ENCODE measurements at places on chromosomes 3 and 15.

- DNase-seq: no peak
These were observed 144.9 kb downstream of the FBN1 start for GRCh38 chr15:48500595-48500994.

DNA sequence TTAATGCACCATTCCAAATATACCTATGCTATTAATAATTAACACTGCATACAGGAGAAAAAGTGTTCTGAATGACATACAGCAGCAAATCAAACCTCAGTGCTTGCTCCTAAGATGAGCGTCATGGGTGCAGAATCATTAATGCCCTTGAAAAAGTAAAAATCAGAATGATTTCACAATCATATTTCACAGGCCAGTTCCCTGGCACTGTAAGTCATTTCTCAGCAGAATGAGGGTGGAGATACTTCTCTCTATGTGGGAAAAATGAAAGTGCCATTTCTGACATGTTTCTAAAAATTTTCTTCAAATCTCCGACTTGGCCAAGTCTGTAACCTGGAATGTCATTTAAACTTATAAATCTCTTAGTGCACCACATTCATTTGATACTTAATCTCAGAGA, 549.8 kb upstream of the AGTR1 start:
- DNase-seq: no peak

DNA sequence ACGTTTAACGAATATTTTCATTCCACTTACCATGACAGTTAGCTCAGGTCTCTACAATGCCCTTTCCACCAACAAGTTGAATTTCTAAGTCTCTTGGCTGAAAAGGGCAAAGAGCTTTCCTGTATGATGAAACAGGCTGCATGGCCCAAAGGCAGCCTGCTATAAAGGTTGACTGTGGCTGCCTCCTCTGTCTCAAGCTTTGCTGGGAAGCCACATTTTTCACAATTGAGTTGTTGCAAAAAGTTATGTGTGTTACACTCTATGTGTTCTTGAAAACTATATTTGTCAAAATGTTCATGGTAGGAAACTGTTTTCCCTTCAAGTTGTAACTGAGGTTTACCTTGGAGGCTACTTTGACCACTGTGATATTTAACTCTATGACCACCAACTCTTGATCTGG, 49.5 kb downstream of the DZIP1L start:
- DNase-seq: no peak

- DNase-seq: no peak
These were observed 117.8 kb upstream of the IQSEC1 start for GRCh38 chr3:13191016-13191415.

GRCh38 chr3:179073816-179074215, 2.2 kb upstream of the ZMAT3 start:
- no peak for DNase-seq

DNA sequence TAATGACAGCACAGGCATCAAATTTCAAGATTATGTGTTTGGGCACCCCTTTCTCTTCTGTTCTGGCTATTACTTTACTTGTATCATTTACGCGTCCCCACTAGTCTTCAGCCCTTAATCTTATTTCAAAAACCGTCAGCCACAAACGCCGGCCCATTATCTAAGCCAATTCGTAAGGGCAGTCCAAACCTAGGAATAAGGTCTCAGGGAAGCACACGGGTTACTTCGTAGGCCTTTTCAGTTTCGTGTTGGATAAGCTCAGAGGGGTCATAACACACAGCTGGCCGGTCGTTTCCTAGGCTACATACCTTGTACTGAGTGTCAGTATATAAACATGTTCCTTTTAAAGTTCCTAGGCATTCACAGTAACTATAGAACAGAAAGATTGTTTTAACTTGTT, 5.1 kb upstream of the DNAAF4 start:
- no peak for DNase-seq

DNA sequence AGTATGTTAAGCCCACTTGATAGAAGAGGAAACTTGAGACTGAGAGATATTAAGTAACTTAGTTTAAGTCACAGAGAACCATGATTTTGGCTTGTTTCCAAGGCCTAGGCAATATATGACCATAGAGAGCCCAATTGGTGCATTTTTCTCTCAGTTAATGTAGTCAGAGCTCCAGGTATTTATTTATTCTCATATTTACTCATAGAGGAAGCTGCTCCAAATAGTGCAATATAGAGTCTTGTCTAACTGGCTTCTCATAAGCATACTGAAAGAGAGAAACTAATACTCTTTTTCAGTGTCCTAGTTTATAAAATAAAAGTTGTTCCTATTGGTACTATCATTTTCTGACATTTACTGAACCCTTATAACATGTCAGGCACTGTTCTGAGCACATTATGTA, 15.2 kb downstream of the TRNT1 start:
- no peak for DNase-seq

- DNase-seq: no peak
These were observed 69.5 kb upstream of the PRICKLE2 start for GRCh38 chr3:64294771-64295170.

GRCh38 chr3:115448851-115449250, 174.5 kb upstream of the GAP43 start:
- DNase-seq: no peak

- no peak for DNase-seq
These were observed 105.2 kb downstream of the XXYLT1 start for GRCh38 chr3:195165790-195166189.

GRCh38 chr3:128488991-128489673, 3.9 kb downstream of the GATA2 start:
- DNase-seq: no peak

DNA sequence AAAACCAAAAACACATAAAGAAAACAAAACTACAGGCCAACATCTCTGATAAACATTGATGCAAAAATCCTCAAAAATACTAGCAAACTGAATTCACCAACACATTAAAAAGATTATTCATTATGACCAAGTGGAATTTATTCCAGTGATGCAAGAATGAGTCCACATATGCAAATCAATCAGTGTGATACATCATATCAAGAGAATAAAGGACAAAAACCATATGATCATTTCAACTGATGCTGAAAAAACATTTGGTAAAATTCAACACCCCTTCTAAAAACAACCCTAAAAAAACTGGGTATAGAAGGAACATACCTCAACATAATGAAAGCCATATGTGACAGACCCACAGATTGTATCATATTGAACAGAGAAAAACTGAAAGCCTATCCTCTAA, 265.6 kb upstream of the DCBLD2 start:
- DNase-seq: no peak

GRCh38 chr3:85432081-85432480, 473.3 kb downstream of the CADM2 start:
- no peak for DNase-seq

- no peak for DNase-seq
These were observed 167.2 kb downstream of the RBMS3 start for GRCh38 chr3:29447946-29448627.

DNA sequence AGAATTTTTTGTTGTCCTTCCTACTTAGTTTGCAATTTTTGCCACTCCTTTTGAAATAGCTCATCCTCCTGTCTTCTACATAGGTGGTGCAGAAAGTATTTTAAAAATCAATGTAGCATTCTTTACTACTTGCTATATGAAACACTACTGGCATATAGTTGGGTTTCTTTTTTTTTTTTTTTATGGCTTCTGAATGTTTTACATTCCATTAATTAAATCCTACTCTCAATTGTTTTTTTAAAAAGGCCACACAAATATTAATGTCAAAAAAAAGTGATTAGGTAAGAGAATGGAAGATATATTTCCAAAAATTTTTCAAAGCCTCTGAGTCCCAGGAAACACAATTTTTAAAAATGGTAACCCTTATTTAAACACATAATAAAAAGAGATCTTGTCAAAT, 262.6 kb downstream of the MAGI1 start:
- DNase-seq: no peak

DNA sequence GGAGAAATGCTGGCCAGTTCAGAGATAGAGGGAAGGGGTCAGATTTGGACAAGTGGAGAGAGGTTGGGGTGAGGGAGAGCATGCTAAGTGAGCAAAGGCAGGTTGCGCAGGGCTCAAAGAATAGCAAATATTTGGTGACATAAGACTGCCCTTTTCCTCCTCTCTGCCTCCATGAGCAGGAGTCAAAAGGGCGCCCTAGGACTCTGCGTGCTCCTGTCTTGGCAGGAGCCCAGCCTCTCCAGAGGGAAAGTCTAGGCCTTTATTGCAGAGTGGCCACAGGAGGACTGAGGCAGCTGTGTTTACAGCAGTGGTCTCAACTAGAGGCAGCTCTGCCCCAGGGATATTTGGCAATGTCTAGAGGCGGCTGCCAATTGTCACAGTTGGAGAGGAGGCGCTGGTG, 165.6 kb downstream of the FAM43A start:
- DNase-seq: no peak

GRCh38 chr3:1723726-1724125, 374.9 kb upstream of the CNTN4 start:
- no peak for DNase-seq

- no peak for DNase-seq
These were observed 12.4 kb downstream of the CFAP161 start for GRCh38 chr15:81146466-81146865.

GRCh38 chr3:52345521-52346109, 29.5 kb downstream of the DNAH1 start:
- no peak for DNase-seq

GRCh38 chr3:11953350-11953749, 50.8 kb upstream of the SYN2 start:
- no peak for DNase-seq

GRCh38 chr3:29527246-29527645, 246.4 kb downstream of the RBMS3 start:
- no peak for DNase-seq

DNA sequence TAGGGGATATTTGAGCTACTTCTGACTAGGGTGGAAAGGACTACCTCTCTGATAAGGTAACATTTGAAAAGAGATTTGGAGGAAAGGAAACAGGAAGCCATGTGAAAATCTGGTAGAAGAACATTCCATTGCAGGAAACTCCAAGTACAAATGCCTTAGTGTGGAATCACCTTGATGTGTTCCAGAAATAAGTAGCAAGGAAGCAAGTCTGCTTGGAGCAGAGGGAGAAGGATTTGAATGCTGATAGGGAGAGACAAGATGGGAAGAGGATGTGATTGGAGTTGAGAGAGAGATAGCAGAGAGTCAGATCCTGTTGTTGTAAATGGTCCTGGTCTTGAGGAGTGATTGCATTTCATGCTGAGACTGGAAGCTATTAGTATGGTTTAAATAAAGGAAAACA, 335.1 kb upstream of the DCBLD2 start:
- no peak for DNase-seq

DNA sequence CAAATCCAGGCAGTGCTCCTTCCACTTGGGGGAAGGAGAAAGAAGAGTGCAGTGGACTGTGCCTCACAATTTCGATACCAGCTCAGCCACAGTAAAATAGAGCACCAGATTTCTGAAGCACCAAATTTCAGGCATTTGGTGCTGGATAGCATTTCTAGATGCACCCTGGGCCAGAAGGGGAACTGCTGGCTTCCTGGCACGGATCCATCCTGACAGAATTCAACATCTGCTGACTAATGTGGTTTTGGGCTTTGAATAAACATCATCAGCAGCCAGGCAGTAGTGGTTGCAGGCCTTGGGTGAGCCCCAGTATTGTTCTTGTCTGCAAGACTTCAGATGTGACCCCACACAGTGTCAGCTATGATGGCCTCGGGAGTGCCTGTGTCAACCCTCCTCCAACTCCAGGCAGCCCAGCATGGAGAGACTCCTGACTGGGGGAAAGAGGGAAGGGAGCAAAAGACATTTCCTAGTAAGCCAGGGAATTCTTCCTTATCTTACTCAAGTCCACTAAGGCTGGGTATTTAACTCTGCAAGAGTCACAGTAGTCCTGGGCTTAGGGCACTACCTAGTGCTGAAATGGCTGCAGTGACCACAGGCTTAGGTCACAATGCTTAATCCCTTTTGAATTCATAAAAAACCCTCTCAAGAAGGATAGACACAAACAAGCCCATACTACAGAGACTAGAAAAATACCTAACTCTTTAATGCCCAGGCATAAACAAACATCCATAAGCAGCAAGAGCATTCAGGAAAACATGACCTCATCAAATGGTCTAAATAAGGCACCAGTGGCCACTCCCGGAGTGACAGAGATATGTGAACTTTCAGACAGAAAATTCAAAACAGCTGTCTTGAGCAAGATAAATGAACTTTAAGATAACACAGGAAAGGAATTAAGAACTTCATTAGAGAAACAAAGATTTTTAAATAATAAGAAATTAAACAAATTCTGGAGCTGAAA, 74.7 kb downstream of the SPATA16 start:
- no peak for DNase-seq

DNA sequence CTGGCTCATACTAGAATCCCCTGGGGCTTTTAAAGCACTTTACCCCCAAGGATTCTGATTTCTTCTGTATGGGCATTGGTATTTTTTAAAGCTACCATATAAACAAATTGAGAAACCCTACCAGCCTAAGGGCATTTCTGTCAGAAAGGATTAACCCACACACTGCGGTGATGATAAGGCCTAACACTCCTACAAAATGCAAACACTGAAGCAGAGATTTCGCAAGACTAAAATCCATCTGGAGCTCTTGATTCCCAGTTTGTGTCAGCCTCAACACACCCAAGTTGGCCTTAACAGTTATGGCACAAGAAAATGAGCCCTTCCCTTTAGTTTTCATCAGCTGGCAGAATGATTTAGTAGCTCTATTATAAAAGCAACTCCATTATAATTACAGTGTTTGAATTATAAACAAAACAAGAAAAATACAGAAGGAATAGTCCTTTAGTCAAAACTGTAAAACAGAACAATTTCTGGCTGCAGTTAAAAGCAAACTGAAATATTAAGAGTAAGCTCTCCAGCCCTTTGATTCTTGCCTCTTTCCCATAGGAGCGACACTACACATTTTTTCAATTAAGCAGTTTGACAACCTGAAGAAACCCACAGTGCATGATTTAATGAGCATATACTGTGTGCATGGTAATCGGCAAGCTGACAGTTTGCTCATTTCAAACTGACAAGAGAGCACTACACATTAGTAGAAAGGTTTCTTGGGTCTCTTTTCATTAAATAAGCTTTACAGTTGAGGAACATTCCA, 441.2 kb downstream of the FHIT start:
- no peak for DNase-seq

GRCh38 chr3:139309880-139310279, 33.9 kb upstream of the MRPS22 start:
- no peak for DNase-seq

DNA sequence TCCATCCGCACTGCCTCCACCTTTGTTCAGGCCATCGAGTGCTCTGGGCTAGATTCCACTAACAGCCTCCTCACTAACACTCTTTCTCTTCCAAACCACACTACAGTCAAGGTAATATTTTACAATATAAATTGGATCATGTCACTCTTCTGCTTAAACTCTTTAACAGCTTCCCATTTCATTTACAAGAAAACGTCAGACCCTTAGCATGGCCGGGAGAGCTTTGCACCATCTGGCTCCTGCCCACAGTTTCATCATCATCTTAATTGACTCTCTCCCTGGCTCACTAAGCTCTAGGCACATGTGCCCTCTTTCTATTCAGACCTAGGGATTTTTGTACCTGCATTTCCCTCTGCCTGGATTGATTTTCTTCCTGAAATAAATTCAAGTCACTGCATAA, 354.7 kb downstream of the FGF12 start:
- DNase-seq: no peak

DNA sequence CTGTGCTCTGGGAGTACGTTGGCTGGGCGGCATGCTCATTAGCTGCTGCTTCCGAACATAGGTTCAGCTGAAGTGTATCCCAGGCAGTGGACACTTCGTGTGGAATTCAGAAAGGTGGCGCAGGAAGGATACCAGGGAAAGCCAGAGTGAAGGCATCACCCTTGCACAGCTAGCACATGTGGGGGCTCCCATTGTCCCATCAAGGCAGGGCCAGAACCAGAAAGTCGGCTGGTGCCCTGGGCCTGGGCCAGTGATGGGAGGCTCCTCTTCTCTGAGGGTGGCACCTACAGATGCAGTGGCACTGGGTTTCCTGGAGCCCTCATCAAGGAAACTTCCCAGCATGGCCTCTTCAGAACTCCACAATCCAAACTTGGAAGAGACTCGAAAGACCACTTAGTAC, 56.6 kb downstream of the PGPEP1L start:
- no peak for DNase-seq
